Fibroblast of skin of left biceps (primary cell): ENCODE measurements at places on chromosomes 7 and 10.

DNA sequence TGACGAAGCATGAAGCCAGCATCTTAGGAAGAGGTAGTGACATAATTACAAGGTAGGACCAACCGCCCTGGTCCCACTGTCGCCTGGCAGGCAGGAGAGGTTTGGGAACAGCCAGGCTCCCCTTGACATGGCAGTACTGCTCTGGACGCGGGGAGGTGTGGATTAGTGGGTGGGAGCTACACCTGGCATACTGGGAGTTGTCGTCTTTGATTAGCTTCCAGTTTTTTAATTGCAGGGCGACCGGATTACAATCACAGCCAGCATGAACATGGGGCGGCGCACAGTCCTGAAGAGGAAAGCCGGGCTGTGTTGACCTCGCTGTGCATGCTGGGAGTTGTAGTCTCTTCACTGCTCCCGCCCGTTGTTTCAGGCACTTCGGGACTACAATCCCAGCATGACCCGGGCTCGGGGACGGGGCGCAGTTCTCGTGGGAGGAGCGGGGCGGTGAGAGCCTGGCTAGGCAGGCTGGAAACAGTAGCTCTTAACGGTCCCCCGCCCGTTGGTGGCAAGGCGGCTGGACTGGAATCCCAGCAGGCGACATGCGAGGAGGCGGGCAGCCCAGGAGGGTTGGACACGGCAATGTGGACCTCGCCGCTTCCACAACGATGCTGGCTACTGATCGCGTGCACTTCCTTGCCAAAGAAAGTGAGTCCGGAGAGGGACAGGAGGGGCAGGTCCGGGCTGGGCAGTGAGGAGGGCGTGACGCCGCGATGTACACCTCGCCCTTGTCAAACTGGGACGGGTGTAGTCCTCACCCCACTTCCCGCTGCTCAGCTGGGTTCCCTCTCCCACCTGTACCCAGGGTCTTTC lies 98.0 kb upstream of the ZNF722 start:
- DNase-seq = no peak

GRCh38 chr7:75980430-75981202 lies 13.8 kb downstream of the TMEM120A start:
- no peak for DNase-seq

GRCh38 chr10:94199565-94199964 lies 163.2 kb downstream of the NOC3L start:
- no peak for DNase-seq

GRCh38 chr7:18345641-18346234 lies 149.8 kb upstream of the HDAC9 start:
- DNase-seq = no peak
